ENCODE measurements at places on chromosomes 16 and 17.

- no peak for DNase-seq
Observed at GRCh38 chr17:15237106-15237425, 28.1 kb downstream of the PMP22 start.

DNA sequence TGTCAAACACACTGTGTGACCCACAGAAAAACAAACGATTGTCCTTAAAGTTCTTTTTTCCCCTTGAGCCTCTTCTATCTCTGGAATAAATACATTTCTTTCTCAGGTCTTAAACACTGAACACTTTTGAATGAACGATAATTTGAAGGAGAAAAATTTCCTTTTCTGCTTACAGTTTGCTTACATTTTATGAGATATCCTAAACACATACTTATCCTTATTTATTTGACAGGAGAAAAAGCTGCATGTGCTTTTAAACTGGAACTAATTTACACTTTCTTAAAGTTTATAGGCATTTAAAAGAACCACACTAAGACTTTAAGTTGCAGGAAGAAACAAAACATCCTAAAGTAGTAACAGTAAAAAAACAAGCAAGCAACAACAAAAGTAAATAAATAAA, 4.7 kb upstream of the IGF2BP1 start:
- no peak for DNase-seq

DNA sequence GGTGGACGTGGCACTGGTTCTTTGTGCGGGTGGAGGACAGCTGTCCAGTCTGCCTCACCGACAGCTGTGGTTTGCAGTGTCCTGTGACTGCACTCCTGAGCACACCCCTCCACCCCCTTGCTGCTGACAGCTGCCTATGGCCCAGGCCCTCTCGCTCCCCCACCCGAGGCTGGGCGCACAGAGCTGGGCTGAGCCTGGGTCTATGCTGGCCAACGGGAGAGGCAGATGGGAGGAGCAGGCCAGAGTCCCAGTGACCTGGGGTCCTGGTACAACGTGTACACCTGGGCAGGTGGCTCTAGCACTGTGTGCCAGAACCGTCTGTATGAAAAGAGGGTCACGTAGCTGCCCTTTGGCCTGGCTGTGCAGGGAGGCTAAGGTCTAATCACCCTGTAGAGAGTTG, 30.5 kb downstream of the BAIAP2 start:
- no peak for DNase-seq

DNA sequence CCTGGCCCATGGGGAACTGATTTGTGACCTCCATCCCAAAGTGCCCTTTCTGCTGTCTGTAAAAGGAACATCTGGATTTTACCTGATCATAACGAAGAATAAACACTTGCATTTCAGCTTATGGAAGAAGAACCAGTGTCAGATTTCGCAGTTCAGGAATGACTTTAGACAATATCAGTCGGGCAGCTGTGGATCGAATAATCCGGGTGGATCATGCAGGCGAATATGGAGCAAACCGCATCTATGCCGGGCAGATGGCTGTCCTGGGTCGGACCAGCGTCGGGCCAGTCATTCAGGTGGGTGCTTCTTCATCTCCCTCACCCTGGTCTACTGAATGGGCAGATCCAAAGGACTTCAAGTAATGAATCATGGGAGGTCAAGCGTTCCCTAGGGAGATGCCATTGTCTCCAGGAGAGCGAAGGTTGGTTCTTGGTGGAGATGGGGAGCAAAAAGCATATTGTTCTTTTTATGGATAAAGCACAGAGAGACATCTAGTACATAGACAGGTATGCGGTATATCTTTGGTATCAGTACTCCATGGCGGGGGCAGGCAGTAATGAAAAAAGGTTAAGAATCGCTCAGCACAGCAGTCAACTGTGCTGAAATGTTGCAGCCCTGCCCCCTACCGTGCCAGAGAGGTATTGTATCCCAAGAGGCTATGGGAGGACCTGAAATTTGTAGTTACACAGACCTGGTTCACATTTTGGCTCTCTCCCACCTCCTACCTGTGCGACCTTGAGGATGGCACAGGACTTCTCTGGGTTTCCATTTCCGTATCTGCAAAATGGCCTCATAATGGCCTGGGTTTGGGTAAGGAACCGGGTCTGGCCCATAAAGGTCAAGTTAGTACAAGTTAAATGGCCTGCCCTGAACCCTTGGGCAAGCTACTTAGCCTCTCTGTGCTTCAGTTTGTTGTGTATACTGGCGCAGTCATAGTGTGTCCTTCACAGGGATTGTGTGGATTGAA, 4.7 kb downstream of the COQ7 start:
- peak; percentile 1 for DNase-seq

GRCh38 chr17:36641877-36642845, 40.8 kb downstream of the MRM1 start:
- peak; percentile 71 for DNase-seq

DNA sequence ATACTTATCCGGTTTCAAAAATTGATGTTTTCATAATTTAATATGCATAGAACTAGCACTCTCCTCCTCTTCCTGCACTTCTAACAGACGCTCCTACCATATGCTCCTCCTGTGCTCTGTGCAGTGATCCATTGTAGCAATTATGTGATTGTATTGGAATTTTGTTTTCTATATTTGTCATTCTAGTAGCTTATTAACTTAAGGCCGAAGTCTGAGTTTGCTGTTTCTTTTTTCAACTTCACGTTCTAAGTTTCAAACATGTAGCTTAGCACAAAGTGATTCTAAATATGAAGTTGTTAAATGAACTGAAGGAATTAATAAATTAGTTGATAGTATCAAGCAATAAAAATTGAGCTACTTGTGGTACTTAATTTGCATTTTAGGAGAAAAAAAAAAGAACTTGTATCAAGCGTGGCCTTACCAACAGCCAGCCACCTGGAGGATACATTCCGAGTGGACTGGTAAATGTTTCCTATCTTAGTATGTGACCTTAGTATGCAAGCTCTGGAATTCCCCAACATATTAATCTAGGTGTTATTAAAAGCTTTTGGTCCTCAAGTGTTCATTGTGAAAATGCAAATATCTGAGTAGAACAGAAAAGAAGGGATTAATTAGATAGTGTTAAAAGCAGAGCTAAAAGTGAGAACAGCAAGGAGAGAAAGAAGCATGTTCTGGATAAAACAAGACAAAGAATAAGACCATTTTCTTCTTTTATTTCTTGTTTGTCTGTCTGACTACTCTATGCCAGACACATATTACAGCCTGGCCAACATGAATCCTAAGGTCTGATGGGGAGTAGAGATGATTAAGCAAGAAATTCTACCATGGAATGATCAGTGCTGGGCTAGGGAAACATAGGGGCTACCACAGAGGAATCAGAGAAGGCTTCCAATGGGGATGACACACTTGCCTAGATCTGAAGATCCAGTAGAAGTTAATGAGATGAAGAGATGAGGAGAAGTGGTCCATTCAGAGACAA, 290.4 kb upstream of the MON1B start:
- DNase-seq: no peak

- no peak for DNase-seq
Observed at GRCh38 chr16:89371968-89372634, 118.3 kb downstream of the ANKRD11 start.

DNA sequence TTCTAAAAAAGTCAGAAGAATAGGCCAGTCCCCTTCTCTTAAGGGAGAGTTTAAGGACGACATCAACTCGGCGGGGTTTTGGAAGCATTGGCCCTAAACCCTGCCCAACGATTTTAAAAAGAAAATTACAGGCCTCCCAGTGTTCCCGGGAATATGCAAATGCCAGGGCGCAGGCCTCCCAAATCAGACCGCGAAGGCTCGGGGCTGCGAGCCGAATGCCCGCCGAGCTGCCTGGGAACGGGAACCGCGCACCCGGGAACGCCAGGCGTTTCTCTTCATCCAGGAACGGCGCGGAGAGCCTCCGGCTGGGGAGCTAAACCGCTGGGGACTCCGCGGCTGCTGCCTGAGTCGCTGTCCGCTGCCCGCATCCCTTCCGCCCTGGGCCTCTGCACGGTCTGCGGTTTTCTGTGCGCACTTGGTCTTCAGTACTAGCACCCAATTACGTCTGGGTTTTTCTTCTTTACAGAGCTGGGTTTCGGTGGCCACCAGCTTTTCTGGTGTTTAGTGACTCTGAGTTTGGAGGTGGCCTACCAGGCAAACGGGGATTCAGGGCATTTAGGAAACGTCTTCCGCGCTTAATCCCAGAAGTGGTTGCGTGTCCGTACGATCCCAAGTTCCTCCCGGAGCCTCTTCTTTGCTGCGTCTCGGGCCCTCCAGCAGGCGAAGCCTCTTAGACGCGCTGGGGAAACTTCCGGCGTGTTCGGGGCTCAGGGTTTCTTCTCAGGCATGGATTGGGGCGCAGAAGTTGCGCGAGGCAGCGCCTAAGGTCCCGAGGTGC, 5.7 kb downstream of the IRX5 start:
- DNase-seq: peak; percentile 17

DNA sequence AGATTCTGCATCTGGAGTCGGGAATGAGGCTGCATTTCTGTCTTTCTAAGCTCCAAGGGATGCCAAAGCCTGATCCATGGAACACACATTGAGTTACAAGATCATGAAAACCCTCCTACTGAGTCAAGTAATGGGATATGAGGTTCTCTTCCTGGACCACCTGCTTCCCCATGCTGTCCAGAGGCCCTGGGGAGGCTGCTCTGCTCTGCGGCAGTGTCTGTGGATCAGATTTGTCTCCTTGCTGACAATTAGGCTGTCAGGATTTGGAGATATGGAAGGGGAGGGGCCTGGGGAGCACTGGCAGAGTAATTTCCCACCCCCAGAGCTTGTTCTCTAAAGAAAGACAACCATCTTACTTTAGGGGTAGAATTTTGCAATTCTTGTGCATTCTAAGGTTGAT, 33.0 kb downstream of the C16orf95 start:
- DNase-seq: no peak

DNA sequence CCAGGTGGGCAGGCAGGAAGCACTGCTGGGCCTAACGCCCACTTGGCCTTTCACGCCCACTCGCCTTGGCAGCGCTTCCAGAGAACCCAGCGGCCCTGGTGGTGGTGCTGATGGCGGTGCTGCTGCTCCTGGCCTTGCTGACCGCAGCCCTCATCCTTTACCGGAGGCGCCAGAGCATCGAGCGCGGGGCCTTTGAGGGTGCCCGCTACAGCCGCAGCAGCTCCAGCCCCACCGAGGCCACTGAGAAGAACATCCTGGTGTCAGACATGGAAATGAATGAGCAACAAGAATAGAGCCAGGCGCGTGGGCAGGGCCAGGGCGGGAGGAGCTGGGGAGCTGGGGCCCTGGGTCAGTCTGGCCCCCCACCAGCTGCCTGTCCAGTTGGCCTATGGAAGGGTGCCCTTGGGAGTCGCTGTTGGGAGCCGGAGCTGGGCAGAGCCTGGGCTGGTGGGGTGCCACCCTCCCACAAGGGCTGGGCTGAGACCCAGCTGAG, 64.7 kb downstream of the MRC2 start:
- DNase-seq: no peak

DNA sequence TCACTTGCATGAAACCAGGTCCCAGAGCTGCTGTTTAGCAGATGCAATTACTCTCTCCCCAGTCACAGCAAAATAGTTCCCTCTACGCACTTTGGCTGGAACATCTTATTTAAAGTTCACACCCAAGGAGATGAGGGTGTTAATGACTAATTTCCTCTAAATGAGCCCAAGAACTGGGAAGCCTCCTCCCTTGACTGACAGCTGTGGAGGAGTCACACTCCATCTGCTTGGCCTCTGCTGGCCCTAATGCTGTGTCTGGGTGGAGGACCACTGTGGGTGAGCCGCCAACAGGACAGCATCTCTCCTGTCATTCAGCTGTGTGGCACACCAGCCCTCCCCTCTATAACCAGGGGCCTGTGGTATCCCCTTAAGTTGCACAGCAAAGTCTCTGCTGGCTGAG, 115.4 kb downstream of the SHISA6 start:
- DNase-seq: no peak

DNA sequence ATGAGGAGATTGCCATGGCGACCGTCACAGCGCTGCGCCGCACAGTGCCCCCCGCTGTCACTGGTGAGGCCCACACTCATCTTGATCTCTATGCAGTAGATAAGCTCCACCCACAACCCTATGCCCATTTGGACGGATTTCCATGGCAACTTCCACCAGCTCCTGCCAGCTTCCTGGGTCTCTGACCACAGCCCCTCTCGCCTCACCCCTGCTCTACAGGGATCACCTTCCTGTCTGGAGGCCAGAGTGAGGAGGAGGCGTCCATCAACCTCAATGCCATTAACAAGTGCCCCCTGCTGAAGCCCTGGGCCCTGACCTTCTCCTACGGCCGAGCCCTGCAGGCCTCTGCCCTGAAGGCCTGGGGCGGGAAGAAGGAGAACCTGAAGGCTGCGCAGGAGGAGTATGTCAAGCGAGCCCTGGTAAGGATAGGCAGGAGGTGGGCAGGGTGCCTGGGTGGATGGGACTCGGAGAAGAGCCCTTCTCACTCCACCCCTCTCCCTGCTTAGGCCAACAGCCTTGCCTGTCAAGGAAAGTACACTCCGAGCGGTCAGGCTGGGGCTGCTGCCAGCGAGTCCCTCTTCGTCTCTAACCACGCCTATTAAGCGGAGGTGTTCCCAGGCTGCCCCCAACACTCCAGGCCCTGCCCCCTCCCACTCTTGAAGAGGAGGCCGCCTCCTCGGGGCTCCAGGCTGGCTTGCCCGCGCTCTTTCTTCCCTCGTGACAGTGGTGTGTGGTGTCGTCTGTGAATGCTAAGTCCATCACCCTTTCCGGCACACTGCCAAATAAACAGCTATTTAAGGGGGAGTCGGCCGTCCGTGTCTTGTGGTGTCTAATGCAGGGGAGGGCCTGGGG, 4.3 kb downstream of the ALDOA start:
- peak; percentile 46 for DNase-seq

GRCh38 chr16:64089697-64090096, 1032.2 kb downstream of the CDH11 start:
- DNase-seq: peak; percentile 16

DNA sequence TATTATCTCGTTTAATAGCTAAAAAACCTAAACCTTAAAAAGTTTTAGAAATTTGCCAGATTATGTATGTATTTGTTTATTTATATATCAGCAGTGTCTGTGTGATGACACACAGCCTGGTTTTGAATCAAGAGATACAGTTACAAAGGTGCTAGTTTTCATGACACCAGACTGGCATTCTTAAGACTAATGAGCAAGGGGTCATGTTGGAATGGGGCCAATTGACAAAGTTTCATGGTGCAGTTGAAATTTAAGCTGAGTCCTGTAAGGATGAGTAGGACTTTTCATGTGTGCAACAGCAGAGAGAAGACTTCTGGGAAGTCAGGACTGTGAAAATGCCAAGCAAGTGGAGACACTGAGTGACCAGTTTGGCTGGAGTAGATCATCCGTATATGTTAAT, 3.2 kb upstream of the KRT10 start:
- no peak for DNase-seq

- peak; percentile 91 for DNase-seq
Observed at GRCh38 chr16:20900299-20901067, at the start of the genes DCUN1D3 and LYRM1. Gene DCUN1D3 (minus strand): TSS chr16:20900358. CDS start chr16:20862538, 37,820 bp downstream. Gene LYRM1 (plus strand): TSS chr16:20900771. CDS start chr16:20915556, 14,785 bp downstream.

DNA sequence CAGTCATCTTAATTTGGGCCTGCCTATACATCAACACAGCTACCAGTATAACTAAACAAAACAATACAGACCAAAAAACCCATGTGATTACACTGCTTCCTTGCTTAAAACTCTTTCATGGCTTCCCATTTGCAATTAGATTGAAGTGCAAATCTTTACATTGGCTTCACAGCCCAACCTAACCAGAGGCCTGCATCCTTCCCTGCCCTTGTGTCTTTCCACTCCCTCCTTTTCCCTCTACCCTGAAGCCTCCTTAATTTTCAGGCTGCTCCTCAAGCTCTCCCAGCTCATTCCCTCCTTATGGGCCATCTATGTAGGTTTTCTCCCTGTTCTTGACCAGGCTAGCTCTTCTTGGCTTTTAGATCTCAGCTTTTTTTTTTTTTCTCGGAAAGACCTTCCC, 147.8 kb downstream of the TOX3 start:
- DNase-seq: no peak

GRCh38 chr16:19377864-19378263, 39.8 kb upstream of the TMC5 start:
- DNase-seq: no peak

- DNase-seq: no peak
Observed at GRCh38 chr16:30180741-30181140, 2.7 kb upstream of the CORO1A start.
